ENCODE measurements at places on chromosomes 16 and 17.

GRCh38 chr16:12356632-12357340 lies 380.3 kb downstream of the SNX29 start:
- no peak for DNase-seq

- peak; percentile 31 for DNase-seq
Observed at GRCh38 chr17:48052956-48053757, 5.0 kb downstream of the NFE2L1 start.

- DNase-seq: no peak
Observed at GRCh38 chr17:17724307-17725010, 43.2 kb downstream of the RAI1 start.

DNA sequence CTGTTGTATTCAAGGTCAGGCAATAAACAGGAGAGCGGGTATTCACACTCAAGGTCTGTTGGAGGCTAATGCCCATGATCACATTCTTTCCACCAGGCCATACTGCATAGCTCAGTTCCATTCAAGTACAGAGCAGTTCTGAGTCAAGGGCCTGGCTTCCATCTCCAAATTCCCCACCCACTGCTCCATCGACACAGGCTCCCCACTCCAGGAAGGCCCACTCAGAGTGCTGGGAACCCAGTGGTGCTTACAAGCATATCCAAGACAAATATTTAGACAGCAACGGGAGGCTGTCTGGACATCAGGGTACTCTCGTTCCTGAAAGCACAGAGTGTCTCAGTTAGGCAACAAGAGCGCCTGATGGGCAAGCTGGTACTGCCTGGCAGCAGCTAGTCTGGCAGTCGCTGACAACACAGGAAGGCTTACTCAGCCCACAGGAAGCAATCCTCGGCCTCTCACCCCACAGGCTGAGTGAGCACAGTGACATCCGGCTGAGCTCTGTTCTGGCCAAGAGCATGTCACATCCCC lies 40.9 kb downstream of the RFFL start:
- peak; percentile 31 for DNase-seq

GRCh38 chr16:21218153-21218552 lies 6.8 kb upstream of the ZP2 start:
- no peak for DNase-seq

GRCh38 chr16:73026754-73027684 lies 20.9 kb downstream of the ZFHX3 start:
- no peak for DNase-seq

- no peak for DNase-seq
Observed at GRCh38 chr17:33779234-33779591, 475.9 kb upstream of the CCL2 start.

DNA sequence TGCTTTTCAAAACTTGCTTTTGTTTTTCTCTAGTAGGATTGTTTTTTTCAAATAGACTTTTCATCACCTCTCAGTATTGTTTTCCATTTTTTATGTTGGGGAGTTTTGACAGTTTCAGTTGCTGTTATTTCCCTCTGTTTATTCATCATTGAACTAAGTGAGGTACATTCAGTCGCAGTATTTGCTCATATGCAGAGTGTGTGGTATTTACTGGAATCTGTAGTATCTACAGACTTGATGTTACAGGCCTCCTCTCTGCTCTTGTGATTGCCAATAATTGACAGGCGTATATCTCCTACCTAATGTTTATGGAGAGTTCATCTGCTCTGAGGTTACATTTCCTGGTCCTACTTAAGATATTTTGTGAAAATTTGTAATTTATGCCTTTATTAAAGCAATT lies 49.6 kb downstream of the COX10 start:
- DNase-seq: no peak

GRCh38 chr17:41406205-41406604 lies 8.8 kb upstream of the KRT31 start:
- no peak for DNase-seq

DNA sequence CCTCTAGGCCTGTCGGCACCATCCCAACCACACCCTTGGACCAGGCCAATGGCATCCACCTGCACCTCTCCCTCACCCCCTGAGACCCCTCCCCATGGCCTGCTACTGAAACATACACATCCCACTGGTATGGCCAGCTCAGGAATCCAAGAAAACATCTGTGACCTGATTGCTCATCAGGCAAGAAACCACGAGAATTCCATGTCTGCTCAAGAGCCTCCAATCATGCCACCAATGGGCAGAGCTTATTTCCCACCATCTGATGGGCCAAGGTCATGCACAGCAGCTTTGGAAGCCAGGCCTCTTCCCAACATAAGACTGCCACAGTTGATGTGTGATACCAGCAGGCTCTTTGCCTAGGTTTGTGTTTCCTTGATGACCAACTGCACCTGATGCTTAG lies 190.1 kb downstream of the C16orf78 start:
- DNase-seq: no peak

DNA sequence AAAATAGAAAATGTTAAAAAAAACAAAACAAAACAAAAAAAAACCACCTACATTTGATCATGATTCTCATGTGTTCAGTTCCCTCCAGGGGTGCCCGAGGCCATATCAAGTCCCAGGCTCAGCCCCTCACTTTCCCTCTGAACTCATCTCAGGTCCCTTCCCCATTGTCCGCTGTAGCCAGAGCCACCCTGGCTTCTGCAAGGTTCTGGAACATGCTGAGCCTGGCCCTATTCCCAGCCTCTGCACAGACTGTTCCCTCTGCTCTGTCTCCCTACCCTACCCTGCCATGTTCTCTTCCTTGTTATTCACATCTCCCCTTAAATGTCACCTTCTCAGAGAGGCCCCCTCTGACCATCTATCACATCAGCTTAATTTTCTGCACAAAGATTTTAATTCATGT lies 46.9 kb downstream of the TK2 start:
- no peak for DNase-seq

DNA sequence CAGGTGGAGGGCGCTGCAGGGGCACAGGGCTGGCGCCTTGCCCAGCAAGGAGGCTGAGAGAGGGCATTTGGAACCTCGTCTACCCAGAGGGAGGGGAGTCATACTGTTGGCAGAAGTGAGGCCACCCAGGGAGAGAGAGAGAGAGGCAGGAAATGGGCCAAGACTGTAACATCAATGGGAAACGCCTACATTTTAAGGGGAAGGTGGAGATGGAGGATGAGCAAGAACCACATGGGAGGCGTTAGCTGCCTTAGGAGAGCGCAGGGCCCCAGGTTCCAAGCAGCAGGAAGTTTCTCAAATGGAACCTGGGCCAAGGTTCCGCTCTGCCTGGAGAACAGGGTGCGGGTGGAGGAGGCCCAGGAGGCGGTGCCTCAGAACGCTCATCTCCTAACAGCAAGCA lies 2.7 kb upstream of the WFDC1 start:
- DNase-seq: no peak

GRCh38 chr16:75615619-75616018 lies 7.5 kb downstream of the ADAT1 start:
- no peak for DNase-seq

DNA sequence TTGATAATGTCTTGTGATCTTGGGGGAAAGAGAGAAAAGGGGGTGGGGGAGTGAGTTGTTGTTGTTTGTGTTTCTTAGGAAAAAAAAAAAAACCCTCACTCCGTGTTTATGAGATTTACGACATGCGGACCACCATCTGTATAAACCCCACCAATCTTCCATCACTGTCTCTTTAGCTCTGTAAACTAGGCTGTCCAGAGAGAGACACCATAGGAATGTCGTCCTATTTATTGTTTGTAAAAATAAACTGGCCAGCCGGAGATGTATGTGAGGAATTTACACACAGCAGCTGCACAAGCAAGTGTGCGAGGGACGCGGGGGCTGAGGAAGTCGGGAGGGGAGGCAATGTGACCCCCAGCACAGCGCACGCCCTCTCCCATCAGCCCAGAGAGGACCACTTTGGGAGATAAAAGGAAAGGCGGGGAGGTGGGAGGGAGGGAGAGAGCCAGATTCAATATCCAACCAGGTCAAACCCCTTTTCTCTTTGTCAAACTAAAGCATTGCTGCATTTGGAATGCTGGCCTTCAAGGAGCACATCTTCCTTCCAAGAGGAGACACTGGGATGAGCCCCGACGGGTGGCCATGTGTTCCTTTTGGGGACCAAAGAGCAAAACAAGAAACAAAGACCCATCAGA lies 136.2 kb upstream of the SALL1 start:
- DNase-seq: no peak

- no peak for DNase-seq
Observed at GRCh38 chr17:64499805-64500486, 3.1 kb upstream of the POLG2 start.

GRCh38 chr16:88346680-88347505 lies 35.9 kb upstream of the ZNF469 start:
- no peak for DNase-seq

- DNase-seq: no peak
Observed at GRCh38 chr16:89707695-89708094, 6.2 kb upstream of the SPATA2L start.

GRCh38 chr17:31488264-31488981 lies 96.9 kb downstream of the RAB11FIP4 start:
- DNase-seq: no peak

DNA sequence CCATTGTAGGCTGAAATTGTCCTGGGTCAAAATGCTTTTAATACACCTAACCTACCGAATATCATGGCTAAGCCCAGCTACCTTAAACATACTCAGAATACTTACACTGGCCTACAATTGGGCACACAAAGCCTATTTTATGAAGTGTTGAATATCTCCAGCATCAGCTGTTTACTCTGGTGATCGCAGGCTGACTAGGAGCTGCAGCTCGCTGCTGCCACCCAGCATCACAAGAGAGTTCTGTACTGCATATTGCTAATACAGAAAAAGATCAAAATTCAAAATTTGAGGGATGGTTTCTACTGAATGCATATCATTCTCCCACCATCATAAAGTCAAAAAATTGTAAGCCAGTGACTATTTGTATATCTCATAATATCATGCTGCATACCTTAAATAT lies 55.3 kb downstream of the ULK2 start:
- no peak for DNase-seq

GRCh38 chr17:48228720-48229119 lies 121.2 kb downstream of the SNX11 start:
- DNase-seq: peak; percentile 57

DNA sequence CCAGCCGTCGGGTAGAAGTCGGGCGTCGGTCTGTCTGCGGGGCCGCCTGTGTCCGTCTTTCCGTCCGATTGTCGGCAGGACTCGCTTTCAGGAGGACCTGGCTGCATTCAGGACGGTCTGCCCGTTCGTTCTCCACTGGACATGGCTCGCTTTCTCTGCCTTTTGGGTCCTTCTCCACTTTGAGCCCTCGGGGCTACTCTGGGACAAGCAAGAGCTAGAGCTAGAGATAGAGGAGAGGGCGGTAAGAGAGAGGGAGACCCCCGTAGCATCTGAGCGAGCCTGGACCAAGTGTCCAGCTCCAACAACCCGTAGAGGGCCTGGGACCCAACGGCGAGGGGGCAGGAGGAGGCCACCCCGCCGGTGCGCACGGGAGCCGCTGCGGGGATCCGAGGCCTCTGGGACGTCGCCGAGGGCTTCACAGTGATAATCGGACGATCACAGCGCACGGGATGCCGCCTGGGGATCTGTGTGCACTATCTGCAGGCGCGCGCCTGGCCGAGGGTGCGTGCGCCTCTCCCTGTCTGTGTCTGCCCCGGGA lies 4.5 kb downstream of the TBX4 start:
- DNase-seq: no peak

GRCh38 chr16:17032332-17032731 lies 438.4 kb downstream of the XYLT1 start:
- no peak for DNase-seq

DNA sequence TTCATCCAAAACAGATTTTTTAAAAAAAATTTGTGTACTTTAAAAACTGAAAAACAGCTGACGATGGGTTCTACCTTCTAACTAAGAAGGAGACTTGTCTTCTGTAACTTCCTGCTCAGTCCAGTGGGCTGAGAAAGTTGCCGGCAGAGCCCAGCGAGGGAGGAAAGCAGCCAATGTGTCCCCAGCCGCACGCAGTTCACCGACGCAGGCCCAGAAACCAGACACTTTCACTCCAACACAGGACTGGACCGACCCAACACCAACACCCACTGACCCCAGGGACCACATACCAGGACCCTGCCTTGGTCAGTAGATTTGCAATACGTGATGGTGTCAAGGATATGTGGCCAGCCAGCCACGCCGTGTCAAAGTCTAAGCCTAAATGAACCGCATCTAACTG lies 25.6 kb downstream of the TRAP1 start:
- no peak for DNase-seq

- DNase-seq: no peak
Observed at GRCh38 chr16:57643147-57643874, 14.9 kb downstream of the ADGRG1 start.

DNA sequence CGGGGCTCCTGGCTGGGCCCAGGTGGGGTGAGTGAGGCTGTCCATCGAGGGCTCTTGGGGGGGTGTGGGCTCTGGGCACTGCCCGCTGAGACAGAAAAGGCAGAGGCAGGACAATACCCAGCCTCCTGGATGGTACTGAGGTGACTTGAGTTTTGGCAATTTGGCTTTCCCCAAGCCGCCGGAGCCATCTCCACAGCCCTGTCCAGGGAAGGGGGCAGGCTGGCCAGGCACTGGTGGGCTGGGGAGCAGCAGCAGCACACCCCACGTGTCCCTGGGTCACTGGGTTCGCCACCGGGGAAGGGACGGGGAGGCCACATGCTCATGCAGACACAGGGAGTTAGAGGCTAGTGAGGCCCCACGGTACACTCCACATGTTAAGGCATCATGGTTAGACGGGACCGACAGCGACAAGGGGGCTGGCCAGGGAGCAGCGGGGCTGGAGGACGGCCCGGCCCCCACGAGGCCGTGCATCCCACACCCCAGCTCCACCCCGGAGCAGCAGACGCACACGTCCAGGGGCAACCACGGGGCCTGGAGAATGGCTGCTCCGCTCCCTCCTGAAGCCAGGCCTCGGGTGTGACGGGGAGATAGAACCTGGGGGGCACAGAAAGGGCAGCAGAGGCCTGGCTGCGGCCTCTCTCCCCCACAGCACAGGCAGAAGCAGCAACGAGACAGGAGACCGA lies 3.0 kb downstream of the ARHGDIA start:
- DNase-seq: no peak

GRCh38 chr16:50996830-50997186 lies 154.3 kb downstream of the SALL1 start:
- DNase-seq: no peak

DNA sequence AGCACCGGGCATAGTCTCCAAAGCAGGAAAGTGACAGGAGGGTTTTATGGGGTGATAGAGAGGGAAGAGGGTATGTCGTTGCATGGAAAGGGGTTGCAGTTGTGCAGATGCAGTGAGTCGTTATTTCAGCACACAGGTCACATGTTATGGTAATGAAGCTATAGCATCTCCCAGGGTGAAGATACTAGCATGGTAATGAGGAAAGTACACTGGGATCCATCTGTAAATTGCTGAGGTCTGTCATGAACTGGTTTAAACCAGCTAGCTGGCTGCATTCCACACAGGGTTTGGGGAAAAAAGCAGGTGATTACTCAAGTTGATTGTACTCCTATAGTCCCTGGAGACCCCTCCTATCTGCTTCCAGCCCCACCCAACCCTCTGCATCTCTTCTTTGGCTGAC lies 11.7 kb downstream of the COX11 start:
- DNase-seq: no peak
